ENCODE measurements at places on chromosomes 7 and 10. TPM values are rescaled to one million over a fixed set of nuclear protein-coding genes. Genes with fewer than 3 reads are reported as not detected.

DNA sequence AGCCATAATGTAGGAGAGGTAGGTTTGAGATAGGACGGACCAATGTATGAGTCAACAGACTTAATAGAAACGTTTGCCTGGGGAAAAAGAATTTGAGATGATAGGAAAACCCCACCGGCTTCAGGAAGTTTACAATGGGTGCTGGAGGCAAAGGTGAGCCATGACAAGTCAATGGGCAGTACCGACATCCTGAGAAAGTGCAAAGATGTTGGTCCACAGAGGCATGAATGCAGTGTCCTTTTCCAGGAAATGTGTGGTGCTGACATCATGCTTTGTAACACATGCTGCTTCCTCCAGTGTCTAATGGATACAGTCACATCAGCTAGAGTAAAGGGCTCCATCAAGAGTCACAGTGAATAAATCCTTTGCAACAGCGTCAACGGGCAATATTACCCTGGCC, 533.6 kb downstream of the INHBA start:
- no peaks in the 10 kb centered on the region for H3K4me1 ChIP-seq
- no peak for DNase-seq
- H3K4me3 ChIP-seq = no peak overlapping the region
- no peaks in the 10 kb centered on the region for H3K36me3 ChIP-seq
- H3K27ac ChIP-seq = no peak overlapping the region
- H3K27me3 ChIP-seq = no peaks in the 10 kb centered on the region

GRCh38 chr10:1102416-1102815, 46.2 kb downstream of the WDR37 start:
- no peaks in the 10 kb centered on the region for H3K27me3 ChIP-seq
- DNase-seq = no peak
- no peaks in the 10 kb centered on the region for H3K4me1 ChIP-seq
- no peak overlapping the region for H3K27ac ChIP-seq

DNA sequence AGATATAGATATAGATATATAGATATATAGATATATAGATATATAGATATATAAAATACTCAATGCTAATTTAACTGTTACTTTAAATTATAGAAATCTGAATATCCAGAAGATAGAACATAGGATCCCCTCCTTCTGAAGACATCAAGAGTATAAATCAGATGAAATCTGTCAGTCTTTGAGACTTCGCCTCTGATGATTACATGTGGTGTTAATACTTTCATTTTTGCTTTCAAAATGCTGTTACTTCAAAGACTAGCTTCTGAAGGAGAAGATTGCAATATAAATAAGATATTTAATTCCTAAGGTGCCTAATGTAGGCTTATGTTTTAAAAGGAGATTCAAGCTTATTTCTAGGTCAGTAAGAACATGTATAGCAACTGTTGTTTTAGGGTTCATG, 180.4 kb downstream of the TSPAN12 start:
- DNase-seq = no peak
- no peak overlapping the region for H3K4me3 ChIP-seq
- H3K27ac ChIP-seq = no peak overlapping the region
- no peaks in the 10 kb centered on the region for H3K36me3 ChIP-seq

The HOXA11 gene
- total RNA-seq = 3.7 TPM
